ENCODE measurements at places on chromosomes 7 and 10.

DNA sequence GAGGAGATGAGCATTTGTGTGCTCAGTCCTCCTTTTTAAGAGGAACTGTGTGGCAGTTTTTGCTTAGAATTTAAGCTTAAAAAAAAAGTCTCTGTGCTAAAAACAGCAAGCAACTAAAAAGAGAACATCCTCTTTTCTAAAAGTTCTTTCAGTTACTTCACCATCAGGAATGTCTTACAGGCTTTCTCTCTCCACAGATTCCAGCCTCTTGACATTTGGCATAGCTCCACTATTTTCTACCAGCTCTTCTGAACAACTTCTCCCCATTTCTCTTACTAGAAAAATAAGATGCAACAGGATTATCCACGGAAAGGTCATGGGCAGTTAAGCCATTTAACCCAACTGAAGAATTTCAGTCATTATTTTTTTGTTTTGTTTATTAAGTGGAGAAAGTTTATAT, 13.2 kb downstream of the PCLO start:
- no peak for DNase-seq

DNA sequence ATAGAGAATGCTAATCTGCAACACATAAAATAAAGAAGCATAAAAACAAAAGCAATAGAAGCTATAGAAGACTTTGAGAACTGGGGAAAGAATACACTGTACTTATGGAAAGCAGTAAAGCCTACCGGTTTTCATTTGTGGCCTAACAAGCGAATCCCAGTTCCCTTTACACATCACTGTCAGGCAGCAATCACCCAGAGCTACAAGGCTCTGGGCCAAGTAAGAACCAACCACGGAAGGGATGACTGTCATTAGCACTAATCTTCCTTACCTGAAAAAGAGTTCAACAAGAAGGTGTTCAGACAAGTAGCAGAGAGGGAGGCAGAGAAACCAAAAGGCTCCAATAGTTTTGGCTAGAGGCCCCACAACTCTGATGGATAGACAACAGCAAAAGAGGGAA, 15.0 kb downstream of the CCDC6 start:
- no peak for DNase-seq

DNA sequence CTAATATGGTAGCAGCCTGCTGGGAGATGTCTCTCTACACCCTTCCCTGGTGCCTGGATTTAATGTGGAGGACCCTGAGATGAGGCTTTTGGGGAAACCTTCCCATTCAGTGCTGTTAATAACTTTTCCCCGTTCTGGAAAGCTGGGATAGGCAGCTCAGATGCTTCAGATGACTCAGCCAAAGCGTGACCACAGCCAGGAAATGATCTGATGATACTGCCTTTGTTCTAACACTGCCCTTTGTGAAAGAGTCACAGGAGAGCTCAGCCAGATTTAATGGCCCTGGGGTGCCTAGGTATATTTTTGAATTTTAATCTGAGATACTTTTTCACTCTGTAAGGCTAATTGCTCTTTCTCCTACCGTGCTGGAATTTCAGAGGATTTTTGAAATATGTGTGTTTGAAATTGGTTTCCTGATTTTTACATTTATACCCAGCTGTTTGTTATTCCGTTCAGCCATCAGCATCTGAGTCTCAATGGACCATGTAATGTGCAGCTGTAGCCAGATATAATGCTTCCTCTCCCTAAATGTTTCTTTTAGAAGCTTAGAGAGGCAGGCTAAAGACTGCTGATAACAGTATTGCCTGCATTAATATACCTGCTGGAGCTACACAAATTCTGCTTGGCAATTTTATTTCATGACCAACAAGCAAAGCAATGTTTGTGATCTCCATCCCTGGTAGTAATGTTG, 17.8 kb downstream of the CELF2 start:
- no peak for DNase-seq

DNA sequence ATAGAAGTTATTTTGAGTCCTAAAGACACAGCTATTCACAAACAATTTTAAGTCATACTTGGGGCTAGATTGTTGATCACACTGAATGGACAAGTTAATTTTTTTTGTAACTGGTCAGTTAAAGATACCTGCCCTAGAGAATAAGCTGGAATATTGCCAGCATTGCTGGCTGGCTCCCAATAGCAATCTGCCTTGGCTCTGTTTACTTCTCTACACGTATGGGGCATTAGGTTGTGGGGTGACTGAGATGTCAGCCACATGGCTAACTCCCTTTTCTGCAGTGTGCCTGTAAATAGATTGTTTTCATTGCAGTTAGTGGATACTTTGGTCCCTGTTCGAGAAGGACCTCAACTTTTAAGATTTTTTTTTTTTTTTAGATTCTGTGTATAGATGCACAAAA, 128.2 kb downstream of the SEMA3E start:
- no peak for DNase-seq

DNA sequence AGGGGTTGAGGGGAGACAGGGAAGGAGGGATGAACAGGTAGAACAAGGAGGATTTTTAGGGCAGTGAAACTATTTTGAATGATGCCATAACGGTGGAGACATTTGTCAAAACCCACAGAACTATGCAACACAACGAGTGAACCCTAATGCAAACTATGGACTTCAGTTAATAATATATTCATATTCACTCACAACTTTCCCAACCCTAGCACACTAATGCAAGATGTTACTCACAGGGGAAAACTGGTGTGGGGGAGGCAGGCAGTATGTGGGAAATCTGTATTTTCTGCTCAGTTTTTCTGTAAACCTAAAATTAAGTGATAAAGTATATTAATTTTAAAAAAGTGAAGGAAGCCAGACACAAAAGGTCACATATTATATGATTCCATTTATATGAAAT, 17.3 kb downstream of the GNA12 start:
- no peak for DNase-seq

GRCh38 chr7:139714163-139714901, 63.5 kb downstream of the HIPK2 start:
- no peak for DNase-seq

GRCh38 chr10:3757638-3758490, 27.1 kb downstream of the KLF6 start:
- no peak for DNase-seq

DNA sequence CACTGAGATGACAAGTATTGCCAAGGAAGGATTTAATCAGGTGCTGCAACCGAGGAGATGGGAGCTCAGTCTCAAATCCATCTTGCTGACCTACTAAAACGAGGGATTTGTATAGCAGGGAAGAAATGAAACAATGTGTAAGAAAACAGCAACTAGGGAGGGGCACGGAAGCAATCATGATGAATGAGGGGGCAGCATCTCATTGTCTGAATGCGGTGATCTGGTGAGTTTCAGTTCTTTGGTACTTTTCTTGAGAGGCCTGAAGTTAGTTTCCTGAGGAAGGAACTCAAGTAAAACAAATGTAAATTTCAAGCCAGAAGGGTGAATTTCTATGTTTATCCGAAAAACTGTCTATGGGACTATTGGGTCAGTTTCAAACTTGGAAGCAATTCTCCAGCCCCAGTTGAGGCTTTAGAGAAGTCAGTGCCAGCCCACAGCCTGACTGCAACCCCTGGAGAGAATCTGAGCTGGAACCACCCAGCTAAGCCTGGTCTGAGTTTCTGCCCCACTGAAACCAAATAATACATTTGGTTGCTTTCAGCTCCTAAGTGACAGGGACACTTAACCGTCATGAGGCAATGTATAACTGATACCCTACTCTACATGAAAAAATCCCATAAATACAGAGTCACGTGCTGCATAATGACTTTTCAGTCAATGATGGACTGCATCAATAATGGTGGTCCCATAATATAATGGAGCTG, 45.8 kb upstream of the TNS3 start:
- no peak for DNase-seq

DNA sequence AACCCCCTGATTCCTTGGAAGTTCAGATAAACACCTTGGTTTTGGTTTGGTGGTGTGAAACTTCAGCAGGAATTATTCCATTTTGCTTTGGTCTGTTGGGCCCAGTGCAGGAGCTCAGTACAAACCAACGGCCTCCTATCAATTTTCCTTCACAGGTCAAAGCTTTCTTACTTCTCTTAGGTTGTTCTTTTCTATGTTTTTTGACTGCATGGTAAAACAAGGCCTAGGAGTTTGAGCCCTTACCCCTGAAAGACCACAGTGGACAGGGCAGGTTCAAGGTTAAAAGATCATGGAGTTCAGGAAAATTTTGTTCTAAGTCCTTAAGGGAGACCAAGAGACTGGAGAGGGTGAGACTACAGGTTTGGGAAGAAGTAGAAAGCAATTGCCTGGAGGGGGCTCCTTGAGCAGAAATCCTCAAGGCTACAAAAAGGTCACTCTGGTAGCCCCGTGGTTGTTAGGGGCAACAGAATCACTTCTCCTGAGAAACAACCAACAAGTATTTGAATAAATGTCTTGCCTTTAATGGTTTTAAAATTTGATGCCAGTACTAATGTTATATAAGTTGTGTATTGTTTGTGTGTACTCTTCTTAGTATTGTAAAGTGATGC, 40.9 kb upstream of the FHIP2A start:
- no peak for DNase-seq

- no peak for DNase-seq
Observed at GRCh38 chr10:112005044-112005443, 178.5 kb downstream of the GPAM start.

GRCh38 chr10:96271016-96271815, at the start of gene BLNK:
Gene BLNK (minus strand): TSS chr10:96271569. CDS start chr10:96271398, 171 bp downstream.
- DNase-seq, result no peak

DNA sequence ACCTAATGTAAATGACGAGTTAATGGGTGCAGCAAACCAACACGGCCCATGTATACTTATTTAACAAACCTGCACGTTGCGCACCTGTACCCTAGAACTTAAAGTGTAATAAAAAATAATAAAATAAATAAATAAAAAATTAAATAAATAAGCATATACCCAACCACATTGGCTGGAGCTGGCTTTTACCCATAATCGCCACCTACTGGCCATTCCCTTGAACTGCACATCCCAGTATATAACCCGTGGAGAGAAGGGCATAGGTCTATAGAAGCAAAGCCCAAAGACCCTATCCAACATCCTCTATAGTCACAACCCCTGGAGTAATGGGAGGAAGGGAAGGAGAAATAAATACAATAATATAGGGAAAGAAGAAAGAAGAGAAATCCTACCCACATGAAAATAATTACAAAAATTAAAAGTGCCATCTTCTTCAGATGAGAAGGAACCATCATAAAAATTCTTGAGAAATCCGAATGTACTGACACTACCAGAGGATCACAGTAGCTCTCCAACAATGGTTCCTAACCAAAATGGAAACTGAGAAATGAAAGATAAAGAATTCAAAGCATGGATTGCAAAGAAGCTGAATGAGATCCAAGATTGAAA, 65.6 kb downstream of the TWIST1 start:
- DNase-seq, result no peak

DNA sequence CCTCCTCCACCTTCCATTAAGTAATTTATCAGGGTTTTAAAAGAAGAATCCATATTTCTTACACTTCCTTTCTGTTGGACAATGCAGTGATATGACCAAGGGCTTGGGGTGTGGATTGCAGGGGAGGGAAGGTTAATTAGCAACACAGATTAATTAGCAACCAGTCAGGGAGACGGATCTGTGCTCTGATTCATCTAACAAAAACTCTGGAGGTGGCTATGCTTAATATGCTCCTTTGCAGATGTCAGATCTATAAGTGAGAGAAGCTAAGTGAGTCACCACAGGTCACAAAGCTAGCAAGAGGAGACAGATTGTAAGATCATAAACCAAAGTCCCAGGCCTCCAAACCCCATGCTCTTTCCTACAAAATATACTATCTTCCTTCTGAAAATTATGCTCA, 178.8 kb upstream of the ITGB1 start:
- no peak for DNase-seq

DNA sequence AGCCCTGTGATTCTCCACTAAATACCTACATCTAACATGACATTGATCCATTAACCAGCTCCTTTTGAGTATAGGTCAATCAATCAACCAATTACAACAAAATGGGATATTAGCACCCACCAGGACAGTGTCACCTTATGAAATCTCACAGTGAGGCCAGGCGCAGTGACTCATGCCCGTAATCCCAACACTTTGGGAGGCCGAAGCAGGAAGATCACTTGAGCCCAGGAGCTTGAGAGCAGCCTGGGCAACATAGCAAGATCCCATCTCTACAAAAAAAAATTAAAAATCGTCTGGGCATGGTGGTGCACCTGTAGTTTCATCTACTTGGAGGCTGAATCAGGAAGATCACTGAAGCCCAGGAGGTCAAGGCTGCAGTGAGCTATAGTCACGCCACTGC, 28.5 kb downstream of the SRRM3 start:
- no peak for DNase-seq

DNA sequence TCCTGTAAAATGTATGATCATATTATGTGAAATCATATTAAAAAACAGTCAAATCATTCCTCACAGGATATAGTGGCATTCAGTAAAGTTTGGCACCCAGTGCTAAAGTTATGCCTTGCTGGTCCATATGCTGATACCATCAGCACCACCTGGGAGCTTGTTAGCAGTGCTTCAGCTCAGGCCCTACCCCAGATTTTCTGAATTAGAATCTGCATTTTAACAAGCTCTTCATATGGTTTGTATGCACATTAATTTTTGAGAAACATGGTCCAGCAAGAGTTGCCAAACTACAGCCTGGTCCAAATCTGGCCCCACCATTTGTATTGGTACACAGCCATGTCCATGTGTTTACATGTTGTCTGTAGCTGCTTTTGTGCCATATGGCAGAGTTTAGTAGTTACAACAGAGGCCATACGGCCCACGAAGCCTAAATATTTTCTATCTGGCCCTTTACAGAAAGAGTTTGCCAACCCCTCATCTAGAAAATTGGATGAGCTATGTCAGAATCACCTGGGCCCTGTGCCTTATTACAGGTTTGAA, 30.1 kb downstream of the RAB18 start:
- no peak for DNase-seq

DNA sequence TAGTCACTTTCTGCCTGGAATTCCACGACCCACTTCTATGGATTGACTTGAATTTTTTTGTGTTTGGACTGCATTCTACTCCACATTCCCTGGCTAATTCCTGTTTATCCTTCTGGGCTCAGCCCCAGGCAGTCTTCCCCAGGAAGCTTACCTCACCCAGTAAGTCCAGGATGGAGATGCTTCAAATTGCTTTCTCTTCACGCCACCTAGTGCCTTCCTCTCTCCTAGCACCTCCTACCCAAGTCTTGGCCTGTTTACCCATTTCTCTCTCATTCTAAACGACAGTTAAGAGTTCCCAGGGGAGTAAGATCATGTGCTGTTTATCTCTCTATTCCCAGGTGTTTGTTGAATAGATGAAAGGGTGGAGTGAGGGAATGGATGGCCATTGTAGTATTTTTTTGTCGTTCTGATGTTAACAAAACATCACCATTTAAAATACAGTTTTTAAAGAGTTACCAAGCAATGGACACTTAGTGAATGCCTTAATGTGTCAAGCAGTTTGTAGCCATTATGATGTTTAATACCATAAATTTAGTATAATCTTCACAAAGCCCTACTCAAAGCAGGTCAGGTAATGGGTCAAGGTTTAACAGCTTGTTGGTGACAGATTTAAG, 45.5 kb upstream of the TARP start:
- DNase-seq, result no peak

DNA sequence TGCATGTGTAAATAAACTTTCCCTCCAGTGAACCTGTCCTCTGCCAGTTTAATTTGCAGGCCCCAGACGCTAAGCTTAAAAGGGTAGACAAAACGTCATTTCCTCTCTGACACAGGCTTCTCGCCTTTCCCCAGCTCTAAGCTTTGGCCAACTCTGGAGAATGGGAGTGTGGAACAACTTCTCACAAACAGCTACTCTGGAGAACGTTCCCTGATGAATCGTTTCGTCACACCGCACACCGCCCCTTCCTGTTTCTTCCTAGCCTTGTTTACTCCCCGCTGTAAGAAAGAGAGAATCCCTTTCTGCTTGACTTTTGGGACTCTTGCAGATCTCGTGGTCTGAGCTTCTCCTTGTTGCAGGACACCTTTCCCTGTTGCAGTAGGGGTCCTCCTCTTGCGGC, 564.2 kb downstream of the TCERG1L start:
- DNase-seq, result no peak
